Activated T-helper 1 cell treated with anti-CD3 and anti-CD28 coated beads, Interleukin-12 subunit alpha, Interleukin-12 subunit beta, Interleukin-2, Interleukin-4 antibody, amounts not matched to agents 30 ng/mL and 10 ng/mL and 1 ng/mL, durations not matched to agents 14 hours and 24 hours and 36 hours (primary cell): ENCODE measurements at places on chromosomes 7 and 10. TPM values are rescaled to one million over a fixed set of nuclear protein-coding genes. Genes with fewer than 3 reads are reported as not detected.

Gene SPDYE5
- not detected in 2 replicates for total RNA-seq

Gene TMEM26
- total RNA-seq, result not detected in 2 replicates

DNA sequence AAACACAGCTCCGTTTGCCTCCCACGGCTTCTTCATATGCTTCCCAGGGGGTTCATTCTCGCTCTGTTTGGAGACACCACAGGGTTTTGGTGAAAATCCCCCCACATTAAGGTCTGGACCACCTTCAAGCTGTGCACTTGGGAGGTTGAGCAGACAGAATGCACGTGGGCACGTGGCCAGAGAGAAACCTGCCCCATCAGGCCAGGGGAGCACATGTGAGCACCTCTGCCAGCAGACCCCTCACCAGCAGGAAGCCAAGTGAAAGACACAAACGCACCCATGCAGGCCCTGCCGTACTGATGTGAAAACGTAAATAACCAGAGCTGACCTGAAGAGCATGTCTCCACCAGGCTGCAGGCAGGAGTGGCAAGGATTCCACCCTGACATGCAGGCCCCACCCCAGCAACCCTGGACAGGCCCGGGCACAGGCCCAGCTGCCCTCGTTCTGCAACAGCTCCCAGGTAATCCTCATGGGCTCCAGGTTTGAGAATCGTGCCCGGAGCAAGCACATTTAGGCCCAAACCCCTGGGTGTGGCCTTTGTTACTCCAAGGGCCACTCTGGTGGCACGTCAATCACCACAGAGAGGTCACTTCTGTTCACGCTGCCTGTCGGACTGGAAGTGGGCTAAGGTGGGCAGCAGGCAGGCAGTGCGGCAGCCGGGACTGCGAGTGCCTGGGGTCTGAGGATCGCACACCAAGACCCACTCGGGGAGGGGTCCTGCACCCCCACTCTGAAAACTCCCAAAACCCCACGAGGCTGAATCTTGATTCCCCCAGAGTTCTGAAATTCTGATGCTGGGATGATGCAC, 184.4 kb downstream of the PTPRN2 start:
- H3K36me3 ChIP-seq, result no peaks in the 10 kb centered on the region
- no peak overlapping the region for H3K4me3 ChIP-seq
- no peaks in the 10 kb centered on the region for H3K4me1 ChIP-seq
- no peak for DNase-seq

DNA sequence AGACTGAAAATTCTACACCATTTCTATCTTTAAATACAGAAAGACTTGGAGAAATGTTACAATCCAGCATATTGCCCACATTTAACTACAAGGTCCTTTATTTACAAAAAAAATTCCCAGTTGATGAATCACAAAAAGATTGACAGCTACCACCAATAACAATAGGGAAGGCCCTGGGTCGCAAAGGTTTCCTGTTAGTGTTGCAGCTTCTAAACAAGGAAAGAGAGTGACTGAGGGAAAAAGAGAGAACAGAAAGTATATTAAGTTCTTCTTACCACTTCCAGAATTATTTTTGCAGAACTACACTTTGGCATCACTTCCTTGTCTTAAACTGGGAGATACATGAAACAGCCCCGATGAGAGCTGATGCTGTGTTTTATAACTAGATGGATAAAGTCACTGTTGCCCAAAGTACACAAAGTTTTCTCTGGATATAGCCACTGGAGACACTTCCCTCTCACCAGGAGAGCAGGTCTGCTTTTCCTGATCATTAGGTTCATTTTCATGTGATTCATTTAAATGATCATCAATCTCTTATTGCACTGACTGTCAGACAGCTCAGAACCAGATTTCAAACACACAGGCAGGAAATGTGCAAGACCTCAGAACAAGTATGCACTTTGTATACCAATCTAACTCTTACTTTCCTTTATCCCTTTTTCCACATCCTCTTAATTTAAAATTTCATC, 57.0 kb downstream of the SHTN1 start:
- H3K4me1 ChIP-seq, result no peaks in the 10 kb centered on the region
- no peak for DNase-seq
- no peaks in the 10 kb centered on the region for H3K36me3 ChIP-seq
- peaks cover 2% of the 10 kb centered on the region for H3K27me3 ChIP-seq
- H3K27ac ChIP-seq, result no peak overlapping the region
- H3K4me3 ChIP-seq, result no peak overlapping the region

GRCh38 chr7:77542409-77542808, 5.3 kb downstream of the PTPN12 start:
- no peak for DNase-seq
- peaks cover 11% of the 10 kb centered on the region for H3K27me3 ChIP-seq
- no peak overlapping the region for H3K27ac ChIP-seq
- H3K4me1 ChIP-seq, result peaks cover 27% of the 10 kb centered on the region
- H3K36me3 ChIP-seq, result no peaks in the 10 kb centered on the region
